ENCODE measurements at places on chromosomes 2 and 18.

- DNase-seq: no peak
Measured at GRCh38 chr2:204550751-204551511, 5.7 kb downstream of the PARD3B start.

GRCh38 chr2:24021122-24021998, 11.5 kb downstream of the MFSD2B start:
- no peak for DNase-seq

DNA sequence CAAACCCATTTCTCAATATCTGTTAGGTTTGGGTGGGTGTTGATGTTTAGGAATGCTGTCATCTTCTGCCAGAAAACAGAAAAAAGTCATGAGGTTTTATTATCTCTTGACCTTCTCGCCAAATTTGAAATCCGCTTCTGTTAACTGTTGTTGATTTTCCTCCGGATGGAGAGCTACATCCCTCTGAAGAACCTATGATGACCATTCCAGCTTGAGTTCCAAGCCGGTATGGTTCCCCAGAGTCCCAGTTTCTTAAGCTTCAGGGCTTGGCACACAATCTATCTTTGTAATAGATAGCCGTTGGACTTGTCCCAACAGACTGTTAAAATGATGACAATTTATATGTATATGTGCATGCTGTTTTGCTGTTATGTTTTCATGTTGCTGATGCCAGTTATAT, 1201.0 kb downstream of the LRP1B start:
- no peak for DNase-seq

DNA sequence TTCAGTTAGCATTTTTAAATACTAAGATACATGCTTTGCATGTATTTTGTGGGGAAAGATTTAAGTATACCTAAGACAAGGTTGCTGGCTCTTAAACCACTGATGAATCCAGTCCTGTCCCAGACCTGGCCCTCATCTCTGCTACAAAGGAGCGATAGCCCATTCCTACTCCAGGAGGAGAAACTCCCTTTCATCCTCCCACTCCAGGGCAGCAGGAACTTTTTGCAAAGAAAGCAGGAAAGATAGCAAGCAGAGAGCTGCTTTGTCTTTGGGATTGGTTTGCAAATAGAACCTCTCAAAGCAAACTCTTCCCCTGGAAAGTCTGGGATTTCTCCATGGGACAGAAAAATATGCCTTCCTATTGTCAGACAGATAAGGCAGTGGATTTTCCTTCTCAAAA, 43.6 kb upstream of the COPS8 start:
- no peak for DNase-seq

- no peak for DNase-seq
Measured at GRCh38 chr18:63253428-63254372, 65.9 kb downstream of the BCL2 start.

- DNase-seq: peak; percentile 82
Measured at GRCh38 chr2:134253804-134254203, at the start of gene MGAT5. Gene MGAT5 (plus strand): TSS chr2:134254072. CDS start chr2:134254404, 332 bp downstream.

DNA sequence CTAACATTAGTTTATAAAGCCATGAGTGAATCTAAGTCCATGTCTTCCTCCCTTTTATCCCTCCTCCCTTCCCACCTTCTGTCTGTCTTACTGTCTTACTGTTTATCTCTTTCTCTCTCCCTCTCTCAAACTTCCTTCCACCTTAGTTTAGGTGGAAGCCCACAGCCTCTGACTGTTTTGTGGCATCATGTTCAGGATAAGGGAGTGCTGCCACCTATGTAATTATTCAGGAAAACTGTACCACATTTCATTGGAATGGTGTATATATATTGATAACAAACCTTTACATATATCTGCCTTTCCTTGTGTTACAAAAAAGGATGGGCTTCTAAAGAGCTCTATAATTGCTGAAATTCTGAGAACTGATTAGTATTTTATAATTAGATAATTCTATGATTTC, 48.7 kb downstream of the NETO1 start:
- DNase-seq: no peak

GRCh38 chr18:67199993-67200617, 316.4 kb downstream of the DSEL start:
- DNase-seq: peak; percentile 90

- DNase-seq: no peak
Measured at GRCh38 chr2:49111006-49111405, 43.3 kb downstream of the FSHR start.

GRCh38 chr2:29655391-29656086, 265.8 kb downstream of the ALK start:
- no peak for DNase-seq

DNA sequence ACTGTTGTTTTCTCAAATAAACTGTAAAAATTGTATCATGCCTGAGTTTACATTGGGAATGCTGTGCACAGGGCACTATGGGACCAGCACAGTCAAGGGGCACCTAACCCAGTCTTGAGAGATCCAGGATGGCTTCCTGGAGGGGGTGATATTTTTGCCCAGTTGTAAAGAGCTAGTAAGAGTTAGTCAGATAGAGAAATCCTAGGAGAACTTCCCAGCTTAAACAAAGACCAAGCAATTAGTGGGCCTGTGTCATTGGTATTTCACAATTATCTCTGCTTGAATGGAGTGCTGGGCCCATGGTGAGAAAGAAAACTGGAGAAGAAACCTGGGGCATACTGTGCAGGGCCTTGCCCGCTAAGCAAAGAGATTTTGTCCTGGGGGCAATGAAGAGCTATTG, 12.2 kb downstream of the XDH start:
- no peak for DNase-seq

DNA sequence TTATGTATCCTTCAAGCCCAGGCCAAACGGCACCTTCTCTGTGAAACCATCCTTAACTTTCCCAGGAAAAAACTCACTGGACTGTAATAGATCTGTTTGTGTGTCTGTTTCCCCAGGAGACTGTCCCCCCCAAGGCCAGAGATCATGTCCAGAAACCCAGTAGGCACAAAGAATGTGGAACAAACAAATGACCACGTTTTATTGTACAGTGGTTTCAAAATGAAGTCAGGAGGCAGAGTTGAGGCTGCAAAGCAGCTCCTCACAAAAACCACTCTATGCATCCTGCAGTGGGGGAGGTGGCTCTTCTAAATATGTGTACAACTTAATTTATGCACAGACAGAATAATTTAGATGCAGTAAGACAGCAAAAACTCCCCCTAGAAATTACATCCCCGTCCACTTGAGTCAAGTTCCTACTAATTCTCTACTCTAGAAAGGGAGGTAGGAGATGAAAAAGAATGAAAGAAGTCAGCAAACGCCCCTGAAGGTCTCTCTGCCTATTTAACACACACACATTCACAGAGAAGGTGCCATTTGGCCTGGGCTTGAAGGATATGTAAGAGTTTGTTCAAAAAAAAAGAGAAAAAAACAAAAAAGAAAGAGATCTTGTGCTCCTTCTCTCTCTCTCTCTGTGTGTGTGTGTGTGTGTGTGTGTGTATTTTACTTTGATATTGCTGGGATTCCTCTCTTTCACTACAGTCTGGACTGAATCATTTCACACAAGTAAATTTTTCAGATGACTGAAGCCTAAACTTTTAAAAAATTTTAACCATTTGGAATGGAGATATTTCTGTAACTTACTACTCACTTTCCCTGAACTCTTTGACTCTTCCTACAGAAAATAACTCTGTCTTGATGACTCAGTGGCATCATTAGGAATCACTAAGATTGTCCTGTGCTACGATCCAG, 19.5 kb downstream of the BCL2 start:
- no peak for DNase-seq

DNA sequence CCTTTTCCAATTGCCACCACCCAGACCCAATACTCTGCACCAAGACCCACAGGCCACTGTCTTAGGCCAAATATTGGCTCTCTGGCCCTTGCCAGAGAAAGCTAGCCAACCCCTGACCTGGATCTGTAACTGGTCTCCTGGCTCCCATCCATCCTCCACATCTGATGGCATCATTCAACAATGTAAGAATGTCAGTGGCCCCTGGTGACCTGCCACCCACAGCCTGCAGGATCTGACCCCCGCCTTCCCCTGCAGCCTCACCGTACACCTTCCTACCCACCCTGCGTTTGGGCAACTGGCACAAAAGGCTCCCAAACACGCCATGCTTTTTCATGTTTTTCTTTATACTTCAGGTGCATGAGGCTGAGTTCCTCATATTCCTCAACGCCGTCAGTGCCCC, 60.0 kb upstream of the ASAP2 start:
- DNase-seq: no peak

GRCh38 chr2:174338671-174339560, 4.2 kb downstream of the SP9 start:
- DNase-seq: no peak

DNA sequence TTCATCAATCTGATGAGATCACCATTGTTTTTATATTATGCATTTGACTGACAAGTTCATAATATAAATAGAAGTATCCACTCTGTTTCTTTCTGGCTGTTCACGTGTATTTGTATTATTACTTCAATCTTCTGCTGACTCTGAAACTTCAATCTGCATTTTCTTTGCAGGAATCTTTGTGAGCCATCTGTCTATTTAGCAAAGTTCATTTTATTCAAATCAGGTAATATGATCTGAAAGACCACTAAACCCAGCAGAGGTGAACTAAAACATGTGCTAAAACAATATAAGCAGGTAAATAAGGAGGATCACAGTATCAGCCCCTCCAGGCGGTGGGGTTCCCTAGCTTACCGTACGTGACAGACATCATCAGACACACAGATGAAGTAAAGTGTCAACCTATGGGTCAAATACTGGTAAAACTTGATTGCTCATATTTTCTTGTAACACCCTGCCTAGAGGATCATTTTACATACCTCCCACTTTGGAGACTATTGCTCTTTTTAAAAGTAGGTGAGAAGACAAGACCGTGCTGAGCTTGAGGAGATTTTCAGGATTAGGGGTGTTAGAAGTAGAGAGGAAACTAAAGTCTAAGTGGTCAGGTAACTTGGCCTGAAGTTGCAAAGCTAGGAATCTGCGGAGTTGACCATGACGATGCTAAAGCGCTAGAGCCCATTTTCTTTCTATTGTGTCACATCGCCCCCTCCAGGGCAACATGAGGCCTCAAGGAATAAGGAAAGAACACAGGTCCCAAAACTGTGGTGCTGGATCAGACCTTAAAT, 9.0 kb downstream of the DTNB start:
- peak; percentile 73 for DNase-seq

DNA sequence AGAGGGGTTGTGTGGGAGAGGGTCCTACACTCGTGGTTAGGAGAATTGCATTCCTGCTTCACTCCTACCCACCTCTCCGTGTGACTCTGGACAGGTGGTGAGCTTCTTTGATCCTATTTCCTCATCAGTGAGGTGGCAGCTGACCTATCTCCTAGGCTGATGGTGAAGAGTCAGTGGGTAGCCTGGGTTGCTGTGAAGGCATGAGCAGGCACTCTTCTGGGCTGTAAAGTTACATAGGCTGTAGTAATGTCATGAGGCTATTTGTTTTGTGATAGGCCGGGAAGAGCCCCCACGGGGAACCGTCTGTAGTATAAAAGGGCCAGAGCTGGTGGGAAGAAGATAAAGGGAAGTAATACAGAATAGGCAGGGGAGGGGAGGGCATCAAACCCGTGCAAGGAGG, 83.8 kb downstream of the TMEM247 start:
- no peak for DNase-seq

DNA sequence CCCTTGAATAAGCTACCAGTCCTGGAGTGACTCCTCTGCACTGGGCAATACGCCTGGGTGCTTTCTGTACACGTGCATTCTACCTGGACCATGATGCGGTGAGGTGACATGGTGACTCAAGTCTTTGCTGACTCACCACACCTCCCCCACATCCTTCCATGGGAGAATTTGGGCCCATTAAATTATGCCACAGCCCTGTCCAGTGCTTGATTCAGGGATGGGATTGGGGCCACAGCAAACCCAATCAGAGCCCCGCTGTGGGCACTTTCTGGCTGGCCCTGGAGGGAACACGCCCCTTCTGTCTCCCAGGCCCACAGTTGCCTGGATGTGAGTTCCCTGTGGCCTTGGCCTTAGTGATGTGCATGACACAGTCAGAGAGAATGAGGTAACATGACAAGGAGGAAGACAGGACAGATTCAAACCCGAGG, 86.9 kb downstream of the LRRC30 start:
- DNase-seq: no peak
